Cardiac fibroblast (primary cell): ENCODE measurements at places on chromosomes 2 and 18.
A peak's percentile ranks its signal among the peaks of the same experiment; 100 is the strongest.

DNA sequence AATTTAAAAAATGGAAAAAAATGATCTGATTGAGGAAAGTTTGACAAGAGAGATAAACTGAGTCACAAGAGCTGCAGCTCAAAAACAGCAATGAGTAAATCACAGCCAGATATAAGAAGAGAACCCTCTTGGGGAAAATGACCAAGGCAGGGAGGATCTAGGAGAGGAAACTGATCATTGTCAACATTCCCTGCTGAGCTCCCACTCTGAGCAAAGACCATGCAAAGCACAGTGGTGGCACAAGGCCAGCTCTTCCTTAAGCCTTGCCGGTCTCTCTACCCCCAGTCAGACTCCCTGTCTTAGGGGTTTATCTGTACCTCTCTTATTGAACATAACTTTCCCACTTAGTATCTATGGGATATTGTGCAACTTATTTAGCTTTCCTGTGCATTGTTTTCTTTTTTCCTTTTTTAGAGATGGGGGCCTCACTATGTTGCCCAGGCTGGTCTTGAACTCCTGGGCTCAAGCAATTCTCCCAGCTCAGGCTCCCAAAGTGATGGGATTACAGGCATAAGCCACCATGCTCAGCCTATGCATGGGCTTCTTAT is 54.0 kb upstream of the PPP1CB start:
- DNase-seq = no peak

DNA sequence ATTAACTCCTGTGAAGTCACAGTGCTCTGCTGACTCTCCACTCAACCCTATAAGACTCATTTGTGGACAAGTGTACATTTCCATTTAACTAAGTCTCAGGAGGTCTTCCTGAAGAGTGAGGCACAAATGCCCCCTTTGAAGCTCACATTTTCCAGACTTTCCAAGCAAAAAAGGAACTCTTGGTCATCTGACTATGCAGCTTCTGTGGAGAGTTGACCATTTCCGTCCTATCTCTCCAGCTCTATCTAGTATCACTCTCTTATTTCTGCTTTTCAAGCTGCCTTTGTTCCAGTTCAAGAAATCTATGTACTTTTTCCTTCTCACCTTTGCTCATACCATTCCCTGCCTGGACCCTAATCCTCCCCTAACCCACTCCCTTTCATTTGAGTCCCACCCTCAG is 77.0 kb downstream of the ANTXR1 start:
- no peak for DNase-seq

DNA sequence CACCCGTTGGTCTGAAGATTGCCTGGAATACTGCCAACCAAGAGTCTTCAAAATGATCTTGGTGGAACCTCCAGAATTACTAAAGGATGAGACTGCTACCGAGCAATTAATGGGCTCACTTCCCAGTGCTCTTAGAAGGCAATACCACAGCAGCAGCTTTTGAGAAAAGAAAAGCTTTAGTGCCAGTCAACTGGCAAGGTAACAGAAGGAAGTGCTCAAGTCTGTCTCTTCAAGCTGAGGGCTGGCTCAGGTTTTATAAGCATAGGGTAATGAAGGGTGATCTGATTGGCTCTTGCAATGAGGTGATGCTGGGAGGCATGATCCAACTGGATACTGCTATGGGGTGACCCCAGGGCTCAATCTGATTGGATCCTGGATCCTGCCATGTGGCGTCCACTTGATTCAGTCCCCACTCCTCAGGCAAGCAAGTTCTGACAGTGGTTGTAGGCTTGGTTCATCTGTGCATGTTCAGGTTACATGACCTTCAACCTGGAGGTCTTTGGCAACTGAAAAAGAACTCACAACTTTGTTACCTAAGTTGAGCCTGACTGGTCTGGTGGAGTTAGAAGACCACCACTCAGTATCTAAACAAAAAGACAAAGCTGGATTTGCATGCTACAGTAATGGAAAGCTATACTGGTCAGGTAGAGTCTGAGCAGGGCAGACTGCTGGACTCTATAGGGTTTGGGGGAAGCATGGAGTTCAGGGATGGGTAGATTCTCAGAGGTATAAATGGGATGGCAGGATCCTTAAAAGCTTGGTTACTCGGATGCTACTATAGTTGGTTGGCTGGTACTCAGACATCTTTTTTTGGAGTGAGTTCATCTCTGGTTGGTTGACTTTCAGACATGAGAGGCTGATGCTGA is 14.0 kb upstream of the RIF1 start:
- DNase-seq = no peak

DNA sequence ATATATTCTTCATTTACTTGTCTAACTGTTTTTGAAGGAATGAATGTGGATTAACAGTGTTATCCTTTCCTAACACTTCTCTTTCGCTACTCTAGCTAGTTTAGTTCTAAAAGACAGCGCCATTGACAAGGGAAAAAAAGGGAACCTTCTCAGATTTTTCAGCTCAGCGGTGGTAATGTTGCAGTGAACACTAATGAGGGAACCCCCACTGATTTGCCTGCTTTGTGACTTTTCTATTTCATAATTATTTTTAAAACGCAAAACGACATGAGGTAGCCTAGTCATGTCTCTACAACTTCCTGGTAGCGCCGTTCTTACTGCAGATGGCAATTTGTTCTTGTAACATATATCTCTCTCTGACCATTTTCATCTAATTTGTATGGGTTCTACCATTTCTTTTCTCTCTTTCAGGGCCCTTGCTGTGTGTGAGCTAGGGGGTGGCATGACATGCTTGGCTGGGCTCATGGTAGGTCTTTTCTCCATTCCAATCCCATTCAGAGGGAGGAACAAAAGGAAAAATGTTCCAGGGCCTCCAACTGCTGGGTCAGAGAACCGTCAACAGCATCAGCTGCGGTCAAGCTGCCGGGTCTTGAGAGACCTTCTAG is 235.5 kb upstream of the SIX3 start:
- DNase-seq = no peak

DNA sequence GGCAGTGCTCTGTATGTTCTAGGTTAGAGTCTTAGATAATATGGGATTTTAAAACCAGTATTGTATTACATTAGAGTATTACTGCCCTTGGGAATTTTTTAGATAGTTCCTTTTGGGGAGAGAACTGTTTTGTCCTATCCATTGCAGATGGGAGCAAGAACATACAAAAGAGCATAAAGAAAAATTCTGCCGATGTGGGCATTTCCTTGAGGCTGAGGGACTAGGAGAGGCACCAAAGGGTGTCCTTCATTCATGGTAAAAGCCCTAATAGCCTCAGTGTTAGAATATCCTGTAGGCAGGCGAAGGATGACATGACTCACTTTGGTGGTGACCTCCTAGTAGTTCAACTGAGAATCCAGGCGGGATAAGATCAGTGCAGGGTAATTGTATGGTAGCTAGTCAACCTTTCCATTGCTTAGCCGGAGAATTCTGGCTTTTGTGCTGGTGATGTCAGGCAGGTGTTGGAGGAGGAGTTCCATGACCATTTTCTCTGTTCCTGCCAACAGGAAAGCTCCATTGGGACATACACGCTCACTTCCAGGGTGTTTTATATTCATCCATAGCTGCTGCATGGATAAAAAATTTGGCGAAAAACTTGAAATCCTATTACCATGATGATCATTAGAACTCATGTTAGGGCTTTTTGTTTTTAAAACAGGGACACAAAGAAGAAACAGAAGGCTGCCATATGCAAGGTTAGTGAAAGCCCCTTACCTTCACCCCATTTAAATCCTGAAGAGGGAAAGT is 28.1 kb downstream of the EPAS1 start:
- DNase-seq = peak; percentile 78

GRCh38 chr18:29882620-29883019 is 1159.9 kb downstream of the DSC3 start:
- DNase-seq = no peak

DNA sequence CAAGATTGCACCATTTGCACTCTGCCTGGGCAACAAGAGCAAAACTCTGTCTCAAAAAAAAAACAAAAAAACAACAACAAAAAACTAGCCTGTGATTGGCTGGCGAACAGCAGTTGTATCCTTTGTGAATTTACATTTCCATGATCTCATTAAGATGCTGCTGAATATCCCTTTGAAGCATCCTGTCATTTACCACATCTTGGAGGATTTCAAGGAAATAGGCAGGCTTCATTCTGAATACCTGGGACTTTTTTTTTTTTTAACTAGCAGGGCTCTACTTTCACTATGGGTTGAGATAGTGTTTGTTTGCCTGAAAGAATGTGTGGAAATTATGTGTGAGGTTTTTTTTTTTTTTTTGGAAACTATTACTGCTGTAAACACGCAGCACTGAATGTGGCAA is 49.6 kb upstream of the RPL31 start:
- no peak for DNase-seq

DNA sequence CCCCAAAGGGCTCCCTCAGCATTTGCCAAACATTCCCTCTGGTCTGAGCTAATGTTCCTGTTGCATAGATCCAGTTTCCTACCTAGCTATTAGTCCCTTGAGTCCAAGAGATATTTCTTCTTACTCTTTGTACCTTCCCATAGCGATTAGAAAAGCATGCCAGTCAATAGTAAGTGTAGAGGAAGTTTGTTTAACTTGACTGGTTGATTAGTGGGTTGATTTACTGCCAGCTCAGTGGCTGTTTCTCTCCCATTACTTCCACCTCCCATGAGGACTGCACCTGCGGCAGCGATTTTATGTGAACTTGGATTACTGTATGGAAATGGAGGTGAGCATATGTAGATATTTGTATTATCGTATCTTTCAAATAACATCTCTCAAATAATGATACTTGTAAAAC is 1748.4 kb upstream of the CELF4 start:
- no peak for DNase-seq

DNA sequence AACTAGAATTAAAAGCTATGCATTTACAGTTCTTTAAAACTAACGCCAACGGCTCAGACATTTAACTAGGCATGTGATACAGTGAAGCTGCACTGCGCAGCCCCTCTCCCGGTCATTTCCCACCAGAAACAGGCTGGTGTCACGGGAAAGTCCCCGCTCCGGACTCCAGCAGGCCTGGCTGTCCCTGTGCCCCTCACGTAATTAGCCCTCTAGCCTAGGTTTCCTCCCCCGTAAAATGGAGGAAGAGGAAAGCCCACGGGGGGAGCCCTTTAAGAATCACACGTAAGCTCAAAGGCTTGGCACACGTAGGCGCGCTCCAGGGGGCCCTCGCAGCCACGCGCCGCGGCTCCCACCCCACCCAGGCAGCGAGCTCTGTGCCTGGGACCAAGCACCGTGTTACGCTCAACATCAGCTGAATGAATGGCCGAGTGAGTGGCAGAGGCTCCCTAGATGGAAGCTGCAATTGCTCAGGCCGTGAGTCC is 48.0 kb downstream of the KCNIP3 start:
- no peak for DNase-seq
